ENCODE measurements at places on chromosomes 3 and 15.

- no peak for DNase-seq
Measured at GRCh38 chr3:14680716-14681115, 5.8 kb downstream of the C3orf20 start.

GRCh38 chr3:149015393-149015792 is 24.1 kb downstream of the GYG1 start:
- no peak for DNase-seq

DNA sequence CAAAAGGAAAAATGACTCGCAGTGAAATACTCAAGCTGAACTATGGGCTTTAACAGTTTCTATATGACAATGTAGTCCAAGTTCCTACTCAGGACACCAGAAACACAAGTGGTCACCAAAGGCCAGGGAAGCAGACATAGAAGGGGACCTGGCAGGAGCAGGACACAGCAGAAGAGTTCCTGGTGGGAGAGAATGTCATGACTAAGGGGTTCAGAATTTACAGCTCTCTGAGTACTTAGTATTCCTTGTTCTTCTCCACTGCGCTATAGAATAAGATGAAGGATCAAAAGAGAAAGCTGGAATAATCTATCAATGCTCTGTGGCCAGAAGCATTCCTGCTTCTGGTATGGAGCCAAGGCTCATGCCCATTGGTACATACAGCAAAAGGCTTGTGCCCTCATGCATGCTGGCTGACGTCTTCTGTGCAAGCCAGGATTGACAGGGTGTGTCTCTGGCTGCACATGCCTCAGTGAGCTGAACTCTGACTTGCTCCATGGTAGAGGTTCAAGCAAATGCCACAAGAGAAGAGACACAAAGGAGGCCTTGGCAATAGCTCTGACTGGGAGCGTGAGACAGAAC is 128.7 kb upstream of the SLC2A2 start:
- DNase-seq = no peak

GRCh38 chr3:184944241-184944640 is 132.3 kb downstream of the VPS8 start:
- DNase-seq = no peak

GRCh38 chr3:54954521-54954920 is 26.7 kb upstream of the LRTM1 start:
- no peak for DNase-seq

GRCh38 chr3:182104881-182105280 is 393.2 kb downstream of the SOX2 start:
- peak; percentile 9 for DNase-seq

DNA sequence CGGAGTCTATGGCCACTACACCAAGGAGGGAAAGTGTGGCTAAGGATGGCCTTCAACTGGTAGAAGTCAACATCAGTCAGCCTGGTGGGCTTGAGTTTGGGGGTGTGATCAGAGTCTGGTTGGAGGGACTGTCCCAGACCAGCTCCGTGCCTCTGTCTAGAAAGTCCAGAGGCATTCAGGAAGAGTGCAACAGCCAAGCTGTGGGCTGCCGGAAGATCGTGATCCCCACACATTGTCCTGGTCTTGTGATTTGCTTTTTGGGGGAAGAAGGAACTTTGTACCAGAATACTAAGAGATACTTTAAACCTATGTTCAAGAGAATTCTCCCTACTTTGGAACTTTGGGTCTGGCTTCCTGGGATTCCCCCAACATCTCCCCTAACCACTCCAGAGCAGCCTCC is 47.8 kb upstream of the VPS8 start:
- DNase-seq = no peak

DNA sequence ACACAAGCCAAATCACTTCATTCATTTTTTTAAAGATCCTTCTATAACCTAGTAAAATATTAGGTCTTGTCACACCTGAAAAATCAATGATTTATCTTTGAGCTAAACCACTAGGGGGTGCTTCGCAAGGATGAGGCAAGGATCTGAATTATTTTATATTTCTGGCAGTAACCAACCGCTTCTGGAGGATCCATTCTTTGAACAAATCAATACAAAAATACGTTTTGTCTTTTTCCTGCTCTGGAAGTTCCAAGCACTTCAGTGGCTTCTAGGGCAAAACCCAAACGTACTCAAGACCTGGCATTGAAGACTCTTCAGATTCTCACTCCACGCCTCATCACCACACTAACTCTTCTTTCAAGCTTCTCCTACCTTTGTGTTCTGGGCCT is 486 bp downstream of the LSG1 start:
- DNase-seq = no peak

DNA sequence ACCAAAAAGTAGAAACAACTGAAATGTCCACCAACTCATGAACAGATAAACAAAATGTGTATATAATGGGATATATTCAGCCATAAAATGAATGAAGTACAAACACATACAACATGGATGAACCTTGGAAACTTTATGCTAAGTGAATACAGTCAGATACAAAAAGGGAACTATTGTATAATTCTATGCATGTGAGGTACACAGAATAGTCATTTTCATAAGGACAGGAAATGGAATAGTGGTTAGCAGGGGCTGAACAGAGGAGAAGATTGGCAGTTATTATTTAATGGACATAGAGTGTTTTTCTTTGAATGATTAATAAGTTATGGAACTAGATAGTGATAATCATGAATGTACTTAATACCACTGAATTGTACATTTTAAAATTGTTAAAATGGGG is 20.0 kb upstream of the TRANK1 start:
- no peak for DNase-seq

DNA sequence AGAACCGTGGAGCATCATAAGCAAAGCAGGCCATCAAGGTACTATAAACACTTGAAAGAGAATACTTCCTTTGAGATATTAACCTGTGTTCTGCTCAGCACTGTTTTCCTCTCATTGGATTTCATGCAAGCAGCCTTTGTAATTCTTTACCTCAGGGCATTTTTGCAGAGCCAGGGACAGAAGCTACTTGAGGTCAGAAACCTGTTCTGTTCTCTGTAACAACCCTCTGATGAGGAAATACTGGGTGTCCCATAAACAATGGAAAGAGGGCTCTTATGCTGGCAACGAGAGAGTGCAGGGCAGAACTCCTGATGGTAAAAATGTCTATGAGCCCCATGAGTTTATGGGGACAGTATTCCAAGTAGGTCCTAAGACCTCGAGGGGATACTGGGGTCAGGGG is 66.0 kb downstream of the DCLK3 start:
- no peak for DNase-seq

DNA sequence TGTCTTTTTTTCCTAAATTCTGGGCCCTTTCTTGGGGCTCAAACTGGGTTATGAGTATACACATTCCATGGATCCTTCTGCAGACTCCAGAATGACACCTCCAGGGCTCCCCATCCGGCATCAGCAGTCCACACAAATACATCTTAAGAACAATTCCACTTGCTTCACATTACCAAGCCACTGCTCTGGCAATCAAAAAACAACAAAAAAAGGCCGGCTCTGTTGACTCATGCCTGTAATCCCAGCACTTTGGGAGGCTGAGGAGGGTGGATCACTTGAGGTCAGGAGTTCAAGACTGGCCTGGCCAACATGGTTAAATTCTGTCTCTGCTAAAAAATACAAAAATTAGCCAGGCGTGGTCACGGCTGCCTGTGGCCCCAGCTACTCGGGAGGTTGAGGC is 49.9 kb upstream of the LPP start:
- DNase-seq = no peak

- no peak for DNase-seq
Measured at GRCh38 chr3:69888040-69888942, 111.2 kb upstream of the SAMMSON start.

DNA sequence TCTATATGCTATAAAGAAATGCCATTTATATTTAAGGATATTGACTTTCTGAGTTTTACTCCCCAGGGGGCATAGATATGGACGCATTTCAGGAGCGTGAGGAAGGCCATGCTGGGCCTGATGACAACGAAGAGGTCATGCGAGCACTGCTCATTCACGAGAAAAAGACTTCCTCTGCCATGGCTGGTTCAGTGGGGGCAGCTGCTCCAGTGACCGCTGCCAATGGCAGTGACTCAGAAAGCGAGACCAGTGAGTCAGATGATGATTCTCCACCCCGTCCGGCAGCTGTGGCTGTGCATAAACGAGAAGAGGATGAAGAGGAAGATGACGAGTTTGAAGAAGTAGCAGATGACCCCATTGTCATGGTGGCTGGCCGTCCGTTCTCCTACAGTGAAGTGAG is 38.4 kb downstream of the GTF2E1 start:
- DNase-seq = no peak

- no peak for DNase-seq
Measured at GRCh38 chr3:147030274-147030673, 376.1 kb downstream of the ZIC4 start.

GRCh38 chr3:94159062-94159828 is 96.4 kb downstream of the NSUN3 start:
- peak; percentile 28 for DNase-seq

DNA sequence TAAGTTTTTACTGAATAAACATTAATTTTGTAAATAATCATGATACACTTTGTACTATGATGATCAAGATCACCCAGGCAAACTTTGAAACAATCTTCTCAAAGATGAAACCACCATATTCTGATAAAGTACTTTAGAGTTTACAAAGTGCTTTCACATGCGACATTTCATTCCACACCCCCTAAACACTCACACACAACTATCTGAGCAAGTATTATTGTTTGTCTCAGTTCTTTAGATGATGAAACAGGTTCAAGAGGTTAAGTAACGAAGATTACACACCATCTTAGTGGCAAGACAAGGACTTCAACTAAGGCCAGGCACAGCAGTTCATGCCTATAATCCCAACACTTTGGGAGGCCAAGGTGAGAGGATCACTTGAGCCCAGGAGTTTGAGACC is 37.6 kb downstream of the ZNF148 start:
- DNase-seq = no peak

DNA sequence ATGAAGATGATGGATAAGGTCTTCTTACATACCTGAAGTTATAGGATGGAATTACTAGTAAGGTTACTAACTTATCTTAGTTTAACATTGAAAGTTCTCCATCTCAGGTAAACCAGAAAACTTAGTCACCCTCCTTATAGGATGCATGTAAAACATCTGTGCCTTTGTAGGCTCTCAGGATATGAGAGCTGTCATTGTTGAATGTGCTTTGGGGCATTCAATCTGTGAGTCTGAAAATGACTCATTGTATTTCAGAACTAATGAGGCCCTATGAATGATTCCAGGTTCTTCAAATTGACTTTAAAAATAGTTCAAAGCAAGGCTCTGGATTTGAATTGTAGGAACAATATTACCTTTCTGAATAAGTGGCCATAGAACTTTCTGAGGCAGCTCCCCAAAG is 237.7 kb upstream of the AZI2 start:
- no peak for DNase-seq

- peak; percentile 59 for DNase-seq
Measured at GRCh38 chr3:99789011-99789721, 28.5 kb upstream of the CMSS1 start.

DNA sequence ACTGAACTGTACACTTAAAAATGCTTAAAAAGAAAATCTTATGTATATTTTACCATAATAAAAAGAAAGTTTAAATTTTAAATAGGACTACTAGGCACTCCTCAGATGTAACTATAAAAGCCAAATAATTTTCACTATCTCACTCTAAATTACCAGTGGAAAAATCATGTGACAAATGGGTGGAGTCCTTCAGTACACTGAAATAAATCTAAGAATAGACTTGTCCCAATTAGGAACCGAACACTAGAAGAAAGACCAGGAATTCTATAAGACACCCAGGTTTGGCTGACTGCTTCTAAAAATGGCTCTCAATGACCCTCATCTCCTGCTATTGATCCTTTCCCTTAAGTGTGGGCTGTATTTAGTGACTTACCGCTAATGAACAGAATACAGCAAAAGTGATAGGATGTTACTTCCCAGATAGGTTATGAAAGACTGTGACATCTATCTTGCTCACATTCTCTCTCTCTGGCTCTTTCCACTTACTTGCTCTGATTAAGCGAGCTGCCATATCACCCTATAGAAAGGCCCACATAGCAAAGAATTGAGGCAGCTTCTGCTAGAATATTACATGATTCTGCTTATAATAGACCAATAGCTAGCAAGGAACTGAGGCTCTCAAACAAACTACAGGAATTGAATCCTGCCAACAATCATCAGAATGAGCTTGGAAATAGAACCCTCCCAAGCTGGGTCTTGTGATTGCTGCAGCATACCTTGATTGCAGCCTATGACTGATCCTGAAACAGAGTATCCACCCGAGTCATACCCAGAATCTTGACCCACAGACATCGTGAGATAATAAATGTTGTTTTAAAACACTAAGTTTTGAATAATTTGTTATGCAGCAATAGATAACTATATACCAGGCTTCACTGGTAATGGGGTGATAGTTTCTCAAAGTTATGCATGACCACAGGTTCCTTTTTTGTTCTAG is 16.9 kb downstream of the TTBK2 start:
- DNase-seq = no peak

DNA sequence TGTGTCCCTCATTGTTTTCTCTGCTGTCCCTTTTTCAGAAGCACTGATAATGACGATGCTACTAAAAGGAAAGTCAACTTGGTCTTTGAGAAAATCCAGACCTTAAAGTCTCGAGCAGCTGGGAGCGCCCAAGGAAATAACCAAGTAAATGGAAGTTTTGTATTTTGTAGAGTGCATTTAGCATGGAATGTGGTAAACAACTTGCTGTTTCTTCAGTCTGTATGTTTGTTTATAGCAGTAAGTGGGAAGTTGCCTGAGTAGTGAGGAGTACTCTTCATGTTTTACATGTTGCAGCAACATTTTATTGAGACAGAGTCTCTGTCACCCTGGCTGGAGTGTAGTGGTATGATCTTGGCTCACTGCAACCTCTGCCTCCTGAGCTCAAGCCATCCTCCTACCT is 66.0 kb downstream of the CGNL1 start:
- DNase-seq = no peak

DNA sequence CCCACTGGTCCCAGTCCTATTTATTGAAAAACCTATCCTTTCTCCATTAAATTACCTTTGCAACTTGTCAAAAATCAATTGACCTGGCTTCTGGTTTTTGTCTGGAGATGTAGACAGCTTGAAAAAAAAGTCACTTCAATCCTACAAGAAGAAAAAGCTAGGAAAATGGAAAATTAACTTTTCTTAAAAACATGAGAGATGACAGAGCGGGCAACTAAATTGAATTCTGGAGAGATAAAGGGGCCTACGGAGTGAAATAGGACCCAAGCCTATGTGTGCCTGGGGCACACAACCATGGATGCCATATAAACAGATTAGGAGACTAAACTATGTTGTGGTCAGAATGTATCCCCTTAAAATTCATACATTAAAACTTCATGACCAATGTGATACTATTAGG is 363.3 kb upstream of the SLCO3A1 start:
- no peak for DNase-seq

- no peak for DNase-seq
Measured at GRCh38 chr3:134817297-134817696, 22.2 kb downstream of the EPHB1 start.

DNA sequence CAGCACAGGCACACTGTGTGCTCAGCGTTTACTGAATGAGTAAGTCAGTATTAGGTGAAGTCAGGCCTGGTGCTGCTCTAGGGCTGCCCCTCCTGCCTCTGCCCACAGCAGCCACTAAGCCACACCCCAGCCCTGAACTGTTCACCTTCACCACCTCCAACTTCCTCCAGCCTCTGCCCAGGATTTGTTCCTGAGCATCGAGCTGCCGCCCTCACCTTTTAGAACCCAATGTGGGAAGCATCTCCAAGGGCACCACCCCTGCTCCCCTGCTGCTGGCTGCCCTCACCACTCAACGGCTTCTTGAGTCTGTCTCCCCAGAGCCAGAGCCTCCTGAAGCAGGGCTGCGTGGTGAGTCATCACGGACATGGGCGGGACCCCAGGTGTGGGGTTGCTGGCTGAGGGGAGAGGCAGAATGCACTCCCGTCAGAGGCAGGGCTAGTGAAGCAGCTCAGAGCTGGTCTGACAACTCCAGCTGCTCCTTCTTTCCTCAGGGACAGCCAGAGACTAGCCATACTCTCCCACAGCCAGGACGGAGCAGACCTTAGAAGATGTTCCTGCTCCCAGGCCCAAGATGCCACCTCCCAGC is 5.8 kb downstream of the HYAL2 start:
- DNase-seq = no peak

Data from SHP77 (cell line).